Naive thymus-derived CD4-positive, alpha-beta T cell (primary cell): ENCODE measurements at places on chromosomes 5 and 9.

DNA sequence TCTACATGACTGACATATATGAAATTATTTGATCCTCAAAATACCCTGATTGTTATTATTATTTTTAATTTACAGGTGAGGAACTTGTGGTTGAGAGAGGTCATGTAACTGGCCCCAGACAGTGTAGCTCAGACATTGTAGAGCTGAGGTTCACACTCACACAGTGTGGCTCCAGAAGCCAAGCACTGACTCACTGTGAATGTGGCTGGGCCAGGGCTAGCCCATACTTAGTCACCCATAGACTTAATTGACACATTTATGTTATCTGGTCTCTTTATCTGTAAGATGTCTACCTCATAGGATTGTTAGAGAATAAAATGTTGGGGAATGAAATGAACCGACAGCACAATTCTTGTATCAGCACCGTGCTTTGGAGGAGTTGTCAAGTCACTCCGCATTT is 24.9 kb upstream of the CCDC112 start:
- DNase-seq, result no peak

GRCh38 chr5:7391215-7391614 is 4.7 kb upstream of the ADCY2 start:
- no peak for DNase-seq

GRCh38 chr5:89342106-89342876 is 459.3 kb upstream of the MEF2C start:
- no peak for DNase-seq

- no peak for DNase-seq
Observed at GRCh38 chr5:79471556-79471955, 42.4 kb downstream of the HOMER1 start.

DNA sequence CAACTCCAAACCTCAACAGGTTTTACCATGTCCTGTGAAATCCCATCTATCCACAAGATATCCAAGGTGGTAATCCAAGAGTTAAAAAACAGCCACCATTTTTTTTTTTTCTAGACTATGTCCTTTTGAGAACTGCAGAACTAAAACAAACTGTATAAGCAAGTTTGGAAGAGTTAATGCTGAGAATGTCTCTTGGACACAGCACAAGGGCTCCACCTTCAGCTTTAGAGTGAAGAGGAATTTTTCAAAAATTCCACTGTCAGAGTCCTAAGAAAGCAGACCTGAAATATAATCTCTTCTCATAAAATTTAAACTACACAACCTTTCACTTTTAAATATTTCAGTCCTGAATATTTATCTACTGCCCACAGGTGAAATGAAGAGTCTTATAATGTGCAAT is 167.8 kb upstream of the CCNG1 start:
- DNase-seq, result no peak

DNA sequence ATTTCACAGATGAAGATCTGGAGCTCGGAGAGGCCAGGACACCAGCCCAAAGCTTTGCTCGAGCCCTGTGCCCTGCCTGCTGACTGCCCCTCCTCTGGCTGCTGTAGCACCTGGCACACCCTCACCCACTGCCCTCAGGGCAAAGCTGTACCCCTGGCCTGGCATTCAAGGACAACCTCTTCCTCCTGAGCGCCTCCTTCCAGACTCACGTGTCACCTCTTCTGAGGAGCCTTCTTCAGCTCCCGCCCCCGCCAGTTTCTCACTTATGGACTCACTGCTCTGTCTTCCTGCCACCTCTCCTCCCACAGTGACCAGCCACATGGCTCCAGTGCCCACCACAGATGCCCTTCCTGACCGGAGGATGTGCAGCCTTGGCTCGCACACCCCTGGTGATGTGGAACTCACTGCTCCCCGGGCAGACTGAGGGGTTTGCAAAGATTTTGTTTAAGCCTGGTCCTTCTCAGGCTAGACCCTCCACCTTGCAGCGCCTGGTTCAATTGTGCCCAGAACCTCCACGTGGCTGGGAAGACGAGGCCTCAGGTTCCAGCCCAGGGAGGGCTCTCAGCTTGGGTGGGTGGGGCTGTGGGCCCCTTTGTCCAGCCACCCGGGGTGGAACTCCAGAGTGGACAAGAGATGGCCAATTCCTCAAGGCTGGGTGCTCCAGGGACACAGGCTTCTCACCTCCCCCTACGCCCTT is 46.6 kb upstream of the PHYKPL start:
- DNase-seq, result no peak

DNA sequence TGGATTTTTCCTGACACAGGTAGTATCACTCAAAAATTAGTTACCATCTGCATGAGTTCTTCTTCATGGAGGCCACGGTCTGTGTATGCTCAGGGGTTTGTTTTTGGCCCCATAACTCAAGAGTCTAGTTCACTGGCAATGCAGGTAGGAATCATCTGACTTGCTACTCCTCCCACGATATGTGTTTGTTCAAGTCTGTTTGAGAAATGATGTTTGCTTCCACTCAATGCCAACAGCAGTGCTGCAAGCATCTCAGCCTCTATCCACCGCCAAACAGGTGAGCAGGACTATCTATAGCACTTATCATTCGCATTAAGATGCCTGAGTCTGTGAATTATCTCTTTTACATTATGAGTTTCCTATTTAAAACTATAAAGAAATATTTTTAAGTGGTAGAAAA is 264.8 kb upstream of the PTGER4 start:
- DNase-seq, result no peak
